ENCODE measurements at places on chromosomes 11 and 22.

DNA sequence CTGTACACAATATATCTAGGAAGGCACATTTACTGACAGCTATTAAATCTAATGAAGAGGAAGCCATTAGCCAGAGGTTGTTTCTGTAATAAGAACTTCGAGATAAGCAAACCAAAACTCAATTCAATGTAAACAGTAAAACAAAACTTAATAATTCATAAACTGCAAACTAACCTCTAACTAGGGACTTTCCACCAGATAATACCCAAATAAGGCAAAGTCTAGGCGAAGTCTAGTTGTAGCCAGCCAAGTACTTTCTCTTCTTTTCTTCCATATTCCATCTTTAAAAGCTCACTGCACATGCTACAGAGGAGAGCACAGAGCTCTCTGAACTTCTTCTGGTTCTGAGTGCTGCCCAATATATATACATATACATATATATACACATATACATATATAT is 229.9 kb upstream of the ANO5 start:
- no peak for DNase-seq

GRCh38 chr11:118442908-118443589 is 6.8 kb downstream of the KMT2A start:
- DNase-seq = no peak

DNA sequence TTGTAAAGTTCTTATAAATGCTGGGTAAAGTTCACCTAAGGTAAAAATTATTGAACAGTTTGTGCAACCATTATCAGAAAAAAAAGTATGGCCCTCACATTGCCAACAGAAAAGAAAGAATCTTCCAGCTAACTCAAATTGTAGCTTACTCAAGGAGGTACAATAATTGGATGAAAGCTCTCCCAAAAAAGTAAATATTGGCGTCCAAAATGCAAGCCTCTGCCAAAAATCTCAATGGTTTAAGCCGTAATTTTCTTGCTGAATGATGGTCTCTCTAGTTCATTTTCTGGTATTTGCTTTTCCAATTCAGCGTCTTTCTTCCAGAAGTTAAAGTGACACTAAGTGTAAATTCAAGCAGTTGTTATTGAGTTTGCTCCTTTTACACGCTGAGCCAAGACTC is 727.3 kb downstream of the LRRC4C start:
- no peak for DNase-seq

DNA sequence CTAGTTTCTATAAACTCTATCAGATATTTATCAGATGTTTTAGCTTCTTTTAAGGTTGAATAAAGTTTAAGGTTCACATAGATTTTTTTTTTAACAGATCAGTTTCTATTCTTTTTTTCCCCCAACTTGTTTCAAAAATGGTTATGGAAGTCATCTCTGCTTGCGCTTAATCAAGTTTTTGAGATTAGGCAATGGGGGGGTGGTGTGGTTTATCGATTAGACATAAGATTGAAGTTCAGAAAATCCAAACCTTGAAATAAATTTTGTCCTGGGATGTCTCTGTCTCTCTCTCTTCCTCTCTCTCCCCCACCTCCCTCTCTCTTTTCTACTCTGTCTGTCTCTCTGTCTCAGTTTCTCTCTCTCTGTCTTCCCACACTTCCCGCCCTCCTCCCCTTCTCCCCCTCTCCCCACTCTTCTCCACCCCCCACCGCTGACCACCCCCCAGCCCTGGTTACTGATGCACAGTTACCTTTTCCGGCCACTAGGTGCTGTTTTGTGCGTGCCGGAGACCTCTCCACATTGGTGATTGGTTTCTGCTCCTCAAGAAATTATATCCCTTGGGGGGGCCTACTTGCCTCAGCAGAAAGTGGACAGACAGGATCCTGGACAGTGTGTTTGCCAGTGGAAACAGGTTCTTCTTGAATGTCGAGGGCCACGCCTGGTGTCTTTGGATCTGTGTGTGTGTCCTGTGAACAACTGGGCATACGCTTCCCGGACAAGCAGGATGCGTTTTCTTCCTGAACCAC is 29.7 kb upstream of the ANO1 start:
- peak; percentile 2 for DNase-seq

DNA sequence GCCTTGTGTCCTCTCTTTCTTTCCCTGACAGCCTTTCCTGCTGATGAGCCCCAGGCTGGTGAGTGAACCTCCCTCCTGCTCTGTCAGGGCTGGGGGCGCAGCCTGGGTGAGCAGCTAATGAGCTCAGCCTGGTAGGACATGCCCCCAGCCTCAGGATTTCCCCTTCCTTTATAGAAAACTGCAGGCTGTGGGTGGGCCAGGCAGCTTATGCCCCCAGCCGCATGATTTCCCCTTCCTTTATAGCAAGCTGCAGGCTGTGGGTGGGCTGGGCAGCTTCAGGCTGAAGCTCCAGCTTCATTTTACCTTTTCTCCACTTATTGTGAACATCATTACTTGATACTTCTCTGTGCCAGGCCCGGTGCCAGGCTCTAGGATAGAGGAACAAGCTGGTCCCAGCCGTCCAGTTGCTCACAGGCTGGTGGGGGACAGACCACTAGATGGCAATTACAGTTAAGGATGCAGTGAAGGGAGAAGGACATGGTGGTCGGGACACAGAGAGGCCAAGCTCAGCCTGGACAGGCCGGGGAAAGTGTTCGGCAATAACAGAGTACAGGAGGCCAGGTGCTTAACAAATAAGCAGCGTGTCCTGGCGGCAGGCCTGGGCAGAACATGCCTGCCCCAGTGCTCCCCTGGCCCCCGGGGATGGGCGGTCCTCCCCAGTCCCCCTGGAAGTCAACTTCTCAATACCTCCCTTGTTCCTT is 5.3 kb downstream of the LGALS12 start:
- no peak for DNase-seq

DNA sequence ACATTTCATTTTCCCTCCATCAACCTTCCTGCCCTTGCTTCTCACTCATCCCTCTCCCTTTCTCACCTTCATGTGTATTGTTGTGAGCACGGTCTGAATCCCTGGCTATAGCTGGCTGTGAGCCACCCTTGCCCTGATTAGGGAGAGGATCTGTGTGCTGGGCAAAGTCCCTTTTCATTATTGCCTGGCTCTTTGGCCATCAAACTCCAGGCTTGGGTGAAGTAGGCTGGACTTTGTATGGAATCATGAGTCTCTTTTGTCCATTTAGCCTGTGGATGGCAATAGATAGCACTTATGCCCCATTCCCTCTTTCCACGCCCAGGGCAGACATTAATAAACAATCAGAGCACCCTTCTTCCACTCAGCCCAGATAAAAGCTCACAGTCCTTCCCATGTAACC is 6.7 kb downstream of the MYO18B start:
- no peak for DNase-seq

- no peak for DNase-seq
These were observed 359.7 kb downstream of the FAM181B start for GRCh38 chr11:82373781-82374542.

GRCh38 chr11:93606314-93606713 is 55.2 kb upstream of the CEP295 start:
- DNase-seq = no peak

- DNase-seq = no peak
These were observed 2.6 kb upstream of the DSCAML1 start for GRCh38 chr11:117799634-117800033.

GRCh38 chr22:29315286-29316140 is at the start of gene RASL10A:
Gene RASL10A (minus strand): TSS chr22:29315697. CDS start chr22:29315246, 451 bp downstream.
- DNase-seq = peak; percentile 17

- DNase-seq = no peak
These were observed 1.5 kb downstream of the SLC2A11 start for GRCh38 chr22:23859201-23859600.

DNA sequence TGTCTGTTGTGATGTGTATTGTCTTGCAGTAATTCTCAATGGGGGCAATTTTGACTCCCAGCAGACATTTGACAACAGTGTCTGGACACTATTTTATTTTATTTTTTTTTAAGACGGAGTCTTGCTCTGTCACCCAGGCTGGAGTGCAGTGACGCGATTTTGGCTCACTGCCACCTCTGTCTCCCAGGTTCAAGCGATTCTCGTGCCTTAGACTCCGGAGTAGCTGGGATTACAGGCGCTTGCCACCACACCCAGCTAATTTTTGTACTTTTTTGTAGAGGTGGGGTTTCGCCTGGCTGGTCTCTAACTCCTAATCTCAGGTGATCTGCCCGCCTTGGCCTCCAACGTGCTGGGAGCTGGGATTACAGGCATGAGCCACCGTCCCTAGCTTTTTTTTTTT is 1.4 kb downstream of the RPS6KB2 start:
- no peak for DNase-seq

DNA sequence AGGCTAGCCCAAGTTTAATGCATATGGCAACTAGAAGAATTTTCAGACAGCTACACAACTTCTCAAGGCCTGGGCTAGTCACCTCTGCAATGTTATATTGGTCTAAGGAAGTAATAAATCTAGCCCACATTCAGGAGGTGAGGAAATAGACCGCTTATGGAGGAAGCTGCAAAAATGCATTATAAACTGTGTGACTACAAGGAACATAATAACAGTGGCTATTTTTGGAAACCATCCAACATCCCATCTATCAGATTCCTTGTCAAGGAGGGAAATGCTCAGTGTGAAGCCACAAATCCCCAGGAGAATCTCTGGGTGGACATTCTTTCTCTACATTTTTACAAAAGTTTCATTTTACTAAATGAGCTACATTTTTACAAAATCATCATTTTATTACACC is 76.1 kb downstream of the BBOX1 start:
- peak; percentile 59 for DNase-seq

DNA sequence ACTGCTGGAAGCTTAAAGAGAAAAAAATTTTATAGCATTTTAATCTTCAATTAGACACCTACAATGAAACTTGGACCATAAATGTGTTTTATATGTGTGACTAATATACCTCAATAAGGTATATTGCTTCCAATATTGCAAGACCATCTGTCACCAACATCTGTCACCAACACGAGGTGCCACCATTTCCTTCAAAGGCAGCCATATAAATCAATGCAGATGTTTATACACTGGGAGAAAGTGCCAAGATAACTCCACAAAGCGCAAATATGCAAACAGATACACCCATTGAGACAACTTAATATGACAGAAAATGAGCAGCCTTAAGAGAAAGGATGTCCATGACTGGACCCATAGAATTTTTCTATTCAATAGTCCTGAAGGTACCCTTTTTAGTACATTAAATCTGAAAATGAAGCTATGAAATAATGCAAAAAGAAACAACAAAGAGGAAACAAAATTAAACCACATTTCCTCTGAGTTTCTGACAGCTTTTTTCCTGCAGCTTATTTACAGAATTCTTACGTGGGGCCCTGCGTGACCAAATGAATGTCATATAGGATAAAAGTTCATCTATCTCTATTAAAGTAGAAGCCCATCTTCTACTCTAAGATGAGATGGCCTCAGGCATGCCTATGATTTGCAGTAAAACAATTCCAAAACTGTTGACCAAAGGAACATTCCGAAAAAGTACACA is 12.5 kb downstream of the MPZL3 start:
- no peak for DNase-seq

- DNase-seq = peak; percentile 80
These were observed 699.1 kb downstream of the KCNA4 start for GRCh38 chr11:29317694-29318093.

DNA sequence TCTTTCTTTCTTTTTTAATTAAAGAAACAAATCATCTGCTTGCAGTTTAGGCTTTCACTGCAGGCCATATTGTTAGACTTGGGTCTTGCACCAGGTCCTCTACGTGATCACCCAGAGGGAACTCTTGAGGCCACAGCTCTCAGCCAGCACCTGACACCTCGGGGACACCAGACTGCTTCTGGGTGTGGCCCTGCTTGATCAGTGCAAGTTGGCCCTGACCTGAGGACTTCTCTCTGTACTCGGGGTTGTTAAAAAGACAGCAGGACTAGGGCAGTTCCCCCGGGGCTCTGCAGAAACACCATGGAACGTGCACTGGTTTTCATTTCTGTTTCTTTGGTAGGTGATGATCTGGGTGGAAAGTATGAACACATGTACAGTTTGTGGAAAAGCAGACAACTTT is 51.2 kb upstream of the MYO18B start:
- no peak for DNase-seq

- DNase-seq = peak; percentile 90
These were observed 4.2 kb downstream of the ALDH3B1 start for GRCh38 chr11:68014157-68014946.

DNA sequence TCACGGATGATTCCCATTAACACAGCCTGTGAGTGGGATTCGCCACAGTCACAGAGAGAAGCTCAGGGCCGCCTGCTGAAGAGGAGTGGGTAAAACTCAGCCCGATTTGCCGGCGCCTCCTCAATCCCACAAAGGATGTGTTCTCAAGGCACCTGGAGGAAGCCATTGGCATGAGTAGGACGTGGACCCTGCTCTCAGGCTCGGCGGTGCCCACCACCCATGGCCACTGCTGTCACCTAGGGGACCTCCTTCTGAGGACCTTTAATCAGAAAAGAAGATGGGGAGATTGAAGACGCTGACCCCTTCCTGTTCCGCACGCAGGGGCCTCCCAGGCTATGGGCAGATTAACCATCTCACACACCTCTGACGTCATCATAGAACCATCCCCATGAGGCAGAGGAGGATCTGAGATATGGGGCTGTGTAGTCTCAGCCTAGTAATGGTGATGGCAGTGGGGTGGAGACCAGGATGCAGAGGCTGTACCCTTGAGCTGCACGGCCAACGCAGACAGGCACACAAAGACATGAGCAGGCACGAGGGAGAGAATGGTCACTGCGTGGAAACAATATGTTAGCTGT is 571.8 kb downstream of the BRD1 start:
- DNase-seq = no peak

GRCh38 chr11:134957540-134958335 is 545.7 kb upstream of the B3GAT1 start:
- no peak for DNase-seq

DNA sequence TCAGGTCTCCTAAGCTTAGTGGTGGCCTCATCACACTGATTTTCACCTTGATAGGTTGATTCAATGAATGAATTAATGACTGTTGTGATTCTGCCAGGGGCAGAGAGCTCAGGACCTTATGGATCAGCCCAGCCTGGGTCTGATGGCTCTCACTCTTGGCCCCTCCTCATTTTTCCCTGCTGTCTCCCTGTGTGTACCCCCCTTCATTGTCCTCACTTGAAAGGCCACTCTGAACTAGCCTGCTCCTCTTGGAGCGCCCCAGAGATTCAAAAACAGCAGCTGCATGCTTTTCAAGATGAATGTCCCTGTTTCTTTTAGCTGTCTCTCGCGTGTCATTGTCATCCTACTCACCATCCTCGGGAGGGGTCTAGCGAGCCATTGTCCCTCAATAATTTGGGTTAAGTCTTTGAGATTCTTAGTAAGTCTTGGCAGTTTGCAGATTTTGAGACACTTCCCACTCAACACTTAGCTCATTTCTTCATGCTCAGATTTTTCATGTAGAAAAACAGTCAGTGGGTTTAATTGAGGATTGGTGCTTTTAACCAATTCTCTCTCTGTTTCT is 42.5 kb upstream of the MICAL2 start:
- DNase-seq = no peak

DNA sequence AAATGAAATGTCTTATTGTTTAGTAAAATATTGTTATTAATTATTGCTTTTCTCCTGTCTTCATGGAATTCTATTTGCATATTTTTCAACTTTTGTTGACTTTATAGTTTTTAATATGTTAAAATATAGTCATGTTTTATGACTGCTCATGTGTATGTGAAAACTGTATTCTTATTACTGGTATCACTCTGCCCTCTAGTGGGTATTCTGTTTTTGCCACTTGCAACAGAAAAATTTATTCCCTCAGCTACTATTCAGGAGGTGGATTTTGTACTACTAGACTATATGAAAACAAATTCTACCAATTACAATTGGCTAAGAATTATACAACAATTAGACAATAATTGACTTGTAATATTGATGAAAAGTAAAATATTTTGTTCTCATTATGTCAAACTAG is 45.0 kb downstream of the OR4C6 start:
- DNase-seq = peak; percentile 30
